ENCODE measurements at places on chromosomes 4 and X. TPM values are rescaled to one million over a fixed set of nuclear protein-coding genes. Genes with fewer than 3 reads are reported as not detected.

GRCh38 chr4:88006956-88007303 lies 505 bp upstream of the PKD2 start:
- DNase-seq = no peak

The NDUFA1 gene
- total RNA-seq = 28.1 TPM

DNA sequence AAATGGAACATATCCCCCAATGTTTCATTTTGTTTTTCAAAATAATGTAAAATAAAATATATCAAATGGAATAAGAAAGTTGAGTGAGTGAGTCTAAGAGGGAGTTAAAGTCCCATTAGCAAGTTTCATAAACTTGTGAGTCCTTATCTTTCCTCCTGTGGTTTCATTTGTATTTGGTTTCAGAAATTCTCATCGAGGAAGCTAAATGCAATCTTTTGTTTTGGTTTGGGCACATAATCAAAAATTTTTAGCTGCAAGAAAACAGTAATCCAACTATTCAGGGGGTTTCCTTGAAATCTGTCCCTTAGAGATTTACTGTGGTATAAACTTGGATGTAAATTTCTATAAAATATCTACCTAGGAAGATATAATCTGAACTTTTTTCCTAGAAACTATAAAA lies 124.2 kb downstream of the CAMK2D start:
- DNase-seq = no peak

The TRIM75 gene
- total RNA-seq = not detected

GRCh38 chrX:127574829-127575228 lies 477.4 kb downstream of the ACTRT1 start:
- no peak for DNase-seq

- no peak for DNase-seq
Observed at GRCh38 chr4:8128100-8128856, 30.3 kb downstream of the ABLIM2 start.

The CT83 gene
- not detected for total RNA-seq

DNA sequence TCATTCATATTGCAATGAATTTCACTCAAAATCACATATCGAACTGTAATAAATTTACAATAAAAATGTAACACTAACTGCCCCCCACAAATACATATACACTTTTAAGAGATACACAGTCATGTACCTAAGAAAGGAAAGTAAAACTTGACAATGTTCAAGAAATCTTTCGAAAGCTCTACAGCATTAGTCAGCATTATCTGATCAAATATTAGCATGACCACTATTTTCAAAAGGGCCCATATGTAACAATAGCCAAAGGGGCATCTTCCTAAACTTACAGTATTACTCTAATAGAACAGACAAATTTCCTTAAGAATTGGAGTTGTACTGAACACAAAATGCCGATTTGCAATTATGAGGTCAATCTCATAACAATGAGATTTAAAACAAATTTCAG lies 51.8 kb downstream of the STX18 start:
- no peak for DNase-seq

The SATL1 gene
- total RNA-seq = 1.2 TPM
